ENCODE measurements at places on chromosomes 1 and 21. TPM values are rescaled to one million over a fixed set of nuclear protein-coding genes. Genes with fewer than 3 reads are reported as not detected.

Gene TACSTD2
- 0.29 TPM for total RNA-seq

Gene NAXE
- total RNA-seq: 63.7 TPM

Gene ARHGEF16
- not detected for total RNA-seq

Gene TMPRSS3
- total RNA-seq: not detected
